ENCODE measurements at places on chromosomes 3 and 15.

DNA sequence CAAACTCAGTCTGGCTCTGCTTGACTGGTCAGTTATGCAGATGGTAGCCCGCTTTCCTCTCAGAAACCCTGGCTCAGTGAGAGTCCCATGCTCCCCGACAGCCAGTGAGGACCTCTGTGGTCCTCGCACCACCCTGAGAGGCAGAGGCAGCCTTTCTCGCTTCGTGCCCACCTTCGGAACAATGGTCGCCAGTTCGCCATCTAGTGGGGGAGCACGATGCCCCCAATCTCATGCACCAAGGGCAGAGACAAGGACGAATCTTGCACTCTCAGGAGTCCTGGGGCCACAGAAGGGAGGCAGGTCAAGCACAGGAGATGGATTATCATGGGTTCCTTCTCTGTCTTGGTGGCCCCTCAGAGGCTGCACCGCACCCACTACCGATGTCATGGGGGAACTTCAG, 75.2 kb downstream of the RHCG start:
- DNase-seq = no peak

GRCh38 chr15:91534235-91534634, 319.3 kb upstream of the SLCO3A1 start:
- DNase-seq = no peak

GRCh38 chr3:187358068-187358467, 10.1 kb upstream of the RTP4 start:
- DNase-seq = no peak

- DNase-seq = no peak
These were observed 88.7 kb upstream of the C15orf39 start for GRCh38 chr15:75112848-75113492.

GRCh38 chr3:176755552-176755951, 441.7 kb downstream of the TBL1XR1 start:
- DNase-seq = no peak

DNA sequence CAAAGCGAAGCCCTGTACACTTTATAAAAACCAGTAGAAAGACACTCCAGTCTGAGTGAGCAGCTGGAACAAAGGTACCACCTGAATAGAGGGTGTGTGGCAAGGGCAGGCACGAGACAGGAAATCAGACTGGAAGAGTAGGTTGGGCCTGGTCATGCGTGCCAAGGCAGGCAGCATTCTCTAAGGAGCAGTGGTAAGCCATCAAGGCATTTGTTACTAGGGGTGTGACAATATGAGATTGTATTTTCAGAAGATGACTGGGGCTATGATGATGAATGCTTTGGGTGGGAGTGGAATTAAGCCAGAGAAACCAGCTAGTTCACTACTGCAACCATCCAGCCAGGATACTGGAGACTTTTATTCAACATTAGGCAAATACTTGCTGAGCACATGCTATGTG, 5.0 kb downstream of the JMJD7 start:
- DNase-seq = no peak

GRCh38 chr3:61719278-61719977, 158.1 kb downstream of the PTPRG start:
- no peak for DNase-seq

DNA sequence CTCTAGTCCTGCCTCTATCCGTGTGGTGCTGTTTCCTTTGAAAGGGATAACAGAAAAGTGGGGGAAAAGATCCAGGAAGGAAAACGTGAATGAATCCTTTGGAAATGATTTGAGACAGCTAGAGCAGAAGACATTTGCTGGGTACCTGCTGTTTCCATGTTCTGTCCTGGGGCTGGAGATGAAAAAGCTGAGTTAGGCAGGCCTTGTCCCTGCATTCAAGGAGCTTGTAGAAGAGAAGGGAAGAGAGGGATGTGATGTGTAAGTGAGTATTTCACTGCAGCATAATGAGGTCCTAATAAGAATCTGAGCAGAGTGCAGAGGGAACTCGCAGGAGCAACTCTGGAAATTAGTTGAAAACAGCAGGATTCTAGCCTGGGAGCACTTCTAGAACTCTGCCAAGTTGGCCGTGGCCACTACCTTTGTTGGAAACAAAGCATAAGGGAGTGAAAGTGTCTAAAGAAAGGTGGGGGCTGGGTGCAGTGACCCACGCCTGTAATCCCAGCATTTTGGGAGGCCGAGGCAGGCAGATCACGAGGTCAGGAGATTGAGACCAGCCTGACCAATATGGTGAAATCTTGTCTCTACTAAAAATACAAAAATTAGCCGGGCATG, 13.8 kb upstream of the SEMA4B start:
- no peak for DNase-seq

- DNase-seq = no peak
These were observed 883 bp downstream of the RTP4 start for GRCh38 chr3:187369089-187369447.

GRCh38 chr3:23079976-23080375, 123.2 kb upstream of the UBE2E2 start:
- no peak for DNase-seq

GRCh38 chr15:58678683-58679082, 70.8 kb downstream of the ADAM10 start:
- DNase-seq = no peak

DNA sequence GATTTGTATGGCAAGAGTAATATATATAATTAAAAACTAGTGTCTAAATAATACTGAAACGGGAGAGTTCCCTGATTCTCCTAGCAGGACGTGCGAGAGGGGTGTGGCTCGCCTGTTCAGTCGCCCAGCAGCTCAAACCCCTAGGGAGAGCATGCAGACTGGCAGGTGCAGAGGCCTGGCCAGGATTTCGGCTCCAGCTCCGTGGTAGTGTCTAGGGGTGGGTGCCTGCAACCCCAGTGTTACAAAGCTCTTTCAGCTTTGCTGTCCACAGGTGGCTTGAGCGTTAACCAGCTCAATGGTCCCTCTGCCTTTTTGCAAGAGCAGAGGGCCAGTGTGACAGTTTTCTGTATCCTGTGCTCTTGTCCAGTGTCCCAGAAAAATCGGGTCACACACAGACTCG, 226.6 kb downstream of the ALCAM start:
- no peak for DNase-seq

DNA sequence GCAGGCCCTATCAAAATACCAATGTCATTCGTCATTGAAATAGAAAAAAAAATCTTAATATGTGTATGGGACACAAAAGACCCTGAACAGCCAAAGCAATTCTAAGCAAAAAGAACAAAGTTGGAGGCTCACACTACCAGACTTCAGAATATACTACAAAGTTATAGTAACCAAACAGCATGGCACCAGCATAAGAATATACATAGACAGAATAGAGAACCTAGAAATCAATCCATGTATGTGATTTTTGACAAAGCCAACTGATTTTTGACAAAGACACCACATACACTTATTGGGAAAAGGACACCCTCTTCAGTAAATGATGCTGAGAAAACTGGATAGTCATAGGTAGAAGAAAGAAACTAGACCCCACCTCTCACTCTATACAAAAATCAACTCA, 95.0 kb downstream of the C3orf70 start:
- no peak for DNase-seq

- no peak for DNase-seq
These were observed 170.3 kb downstream of the CD47 start for GRCh38 chr3:107920538-107920937.

DNA sequence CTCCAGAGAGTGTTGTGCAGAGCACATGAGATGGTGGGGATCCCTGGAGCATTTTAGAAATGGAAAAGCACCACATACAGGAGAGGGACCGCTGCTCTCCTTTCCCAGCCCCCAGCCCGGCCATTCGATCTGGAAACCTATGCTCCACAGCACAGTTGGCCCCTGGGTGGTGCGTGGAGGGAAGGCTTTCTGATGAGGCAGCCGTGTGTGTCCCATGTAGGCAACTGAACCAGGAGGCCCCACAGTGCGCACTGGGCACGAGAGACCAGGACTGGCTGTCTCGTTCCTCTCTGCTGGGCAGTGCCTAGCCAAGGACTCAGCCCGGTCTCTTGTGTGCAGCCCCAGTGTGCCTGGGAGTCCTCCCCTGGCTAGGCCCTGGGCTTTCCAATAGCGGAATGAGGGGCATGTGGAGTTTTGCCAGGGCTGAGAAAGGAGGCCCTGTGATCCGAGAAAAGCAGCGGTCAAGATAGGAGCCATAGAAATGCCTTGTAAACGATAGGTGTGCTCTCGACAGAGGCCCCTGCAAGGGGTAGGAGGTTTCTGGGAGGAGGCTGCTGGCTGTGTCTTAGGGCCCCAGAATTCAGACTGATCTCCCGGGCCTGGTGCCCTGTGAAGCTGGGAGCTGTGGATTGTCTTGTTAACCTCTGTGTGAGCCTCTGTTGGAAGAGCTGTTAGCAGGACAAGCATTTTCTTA, 39.0 kb downstream of the CHDH start:
- no peak for DNase-seq

DNA sequence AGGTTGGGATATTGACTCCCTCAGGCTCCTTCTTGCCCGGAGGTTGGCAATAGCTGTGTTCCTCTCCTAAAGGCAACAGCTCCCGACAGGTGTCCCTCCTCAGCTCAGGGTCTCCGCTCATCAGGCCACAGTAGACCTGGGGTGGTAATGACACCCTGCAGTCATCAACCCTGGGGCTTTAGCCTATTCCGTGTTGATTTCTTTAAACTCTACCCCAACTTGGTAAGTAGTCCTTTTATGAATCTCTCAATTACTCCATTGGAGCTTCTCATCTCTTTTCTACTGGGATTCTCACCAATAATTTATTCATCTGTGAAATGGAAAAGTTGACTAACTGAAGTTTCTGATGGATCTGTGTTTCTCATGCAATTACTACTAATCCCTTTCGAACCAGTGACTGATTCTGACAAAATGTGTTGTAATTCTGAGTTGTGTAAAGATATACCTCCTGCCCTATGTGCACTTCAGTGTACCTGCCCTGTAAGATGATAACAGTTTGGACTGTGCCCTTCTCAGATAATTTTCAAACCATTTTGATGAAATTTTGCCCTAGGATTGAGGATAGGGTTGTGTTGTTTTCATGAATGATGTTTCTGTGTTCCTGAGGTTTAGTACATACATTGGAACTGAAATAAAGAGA, 89.7 kb downstream of the RPL39L start:
- DNase-seq = no peak

DNA sequence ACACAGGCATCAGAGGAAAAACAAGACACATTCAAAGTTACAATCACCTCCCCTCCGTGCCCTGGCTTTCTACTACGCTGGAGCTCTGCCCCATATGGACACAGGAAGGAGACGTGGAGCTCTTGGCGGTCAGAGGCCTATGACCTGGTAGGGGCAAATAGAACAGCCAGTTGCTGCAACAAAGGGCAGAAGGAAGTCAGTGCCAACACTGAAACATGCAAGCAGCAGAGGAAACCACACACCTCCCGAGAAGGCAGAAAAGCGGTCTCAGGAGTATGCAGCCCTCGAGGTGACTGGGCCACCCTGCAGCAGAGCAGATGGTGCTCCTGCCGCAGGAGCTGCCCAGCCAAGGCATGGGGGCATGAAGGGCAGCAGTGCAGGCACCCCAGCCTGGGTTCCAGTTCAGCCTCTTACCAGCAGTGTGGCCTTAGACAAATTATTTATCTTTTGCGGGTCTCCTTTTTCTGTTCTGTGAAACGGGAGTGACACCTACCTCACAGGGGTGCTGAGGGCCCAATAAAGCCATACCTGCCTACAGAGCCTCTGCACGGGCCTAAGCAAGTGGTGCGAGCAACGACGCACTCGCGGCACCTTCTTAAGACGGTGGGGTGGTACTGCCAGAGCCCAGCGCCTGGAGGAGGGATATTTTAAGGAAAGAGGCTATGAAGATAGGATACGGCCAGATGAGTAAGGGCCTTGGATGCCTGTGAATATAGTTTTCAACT, 8.6 kb downstream of the ZXDC start:
- no peak for DNase-seq

DNA sequence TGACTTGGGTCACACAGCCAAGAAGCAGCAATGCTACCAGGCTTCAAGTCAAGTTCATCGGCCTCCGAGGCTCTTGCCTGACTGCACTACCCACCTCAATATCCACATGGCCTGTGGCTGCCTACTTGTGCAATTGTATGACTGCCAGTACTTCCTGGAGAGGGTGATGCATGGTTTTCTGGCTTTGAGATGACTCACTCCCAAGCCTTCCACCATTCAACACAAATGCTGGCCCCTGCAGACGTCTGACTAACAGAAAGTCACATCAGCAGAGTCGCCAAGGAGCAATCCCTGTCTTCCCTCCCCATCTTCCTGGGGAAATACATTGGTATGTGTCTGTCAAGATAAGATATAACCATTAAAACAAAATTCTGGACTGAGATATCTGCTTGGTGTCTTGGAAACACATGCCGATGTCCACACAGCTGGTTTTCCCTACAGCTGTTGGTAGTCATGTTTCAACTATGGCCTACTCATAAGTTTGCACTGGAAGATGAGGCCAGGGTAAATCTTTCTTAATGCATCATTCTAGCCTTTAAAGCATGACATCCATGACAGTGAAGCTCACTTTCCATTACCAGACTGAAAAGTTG, 79.6 kb upstream of the SPATA12 start:
- peak; percentile 59 for DNase-seq

GRCh38 chr3:136938334-136938733, 19.4 kb upstream of the IL20RB start:
- DNase-seq = no peak

- no peak for DNase-seq
These were observed 32.8 kb downstream of the POC1A start for GRCh38 chr3:52121464-52121805.

DNA sequence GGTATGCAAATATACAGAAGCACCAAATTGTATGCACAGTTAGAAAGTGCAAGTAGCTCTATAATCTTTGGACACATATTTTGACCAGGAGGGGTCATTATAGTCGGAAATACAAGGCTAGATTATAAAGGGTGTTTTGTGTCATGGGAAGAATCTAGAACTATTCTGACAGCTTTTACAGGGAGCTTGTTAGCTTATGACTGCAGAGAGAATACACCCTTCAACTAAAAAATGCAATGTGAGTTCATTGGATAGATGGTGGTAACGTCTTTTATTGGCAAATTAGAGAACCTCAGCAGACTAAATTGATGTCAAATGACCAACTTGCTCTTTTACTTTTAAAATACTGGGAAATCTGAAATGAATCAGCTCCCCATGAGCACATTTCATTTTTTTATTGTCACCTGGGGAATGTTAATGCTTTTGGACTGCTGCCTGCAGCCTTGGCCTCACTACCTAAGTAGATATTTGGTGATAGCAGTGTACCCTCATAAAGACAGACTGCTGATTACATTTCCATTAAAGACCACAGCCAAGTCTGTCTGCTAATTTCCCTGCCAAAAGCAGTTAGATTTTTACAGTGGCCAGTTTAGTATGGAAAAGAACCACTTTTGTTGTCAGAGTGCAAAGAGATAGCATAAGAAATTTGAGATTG, 515.9 kb upstream of the DPPA4 start:
- DNase-seq = no peak

DNA sequence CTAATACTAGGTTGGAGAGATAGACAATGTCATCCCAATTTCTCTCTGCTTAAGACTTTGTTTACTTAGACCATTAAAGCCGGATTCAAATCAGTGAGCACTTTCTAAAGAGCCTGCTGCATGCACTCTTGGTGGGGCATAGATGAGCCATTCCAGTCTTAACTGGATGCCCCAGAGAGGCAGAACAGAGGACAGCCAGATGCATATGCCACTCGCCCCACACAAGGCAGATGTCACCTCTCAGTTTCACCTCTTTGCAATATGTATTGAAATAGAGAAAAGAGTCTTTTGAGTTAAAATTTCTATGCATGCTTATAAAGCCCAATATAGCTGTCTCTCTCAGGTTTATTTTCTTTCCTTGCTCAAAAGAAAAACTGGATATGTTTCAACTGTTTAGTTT, 89.5 kb downstream of the LARS2 start:
- no peak for DNase-seq

GRCh38 chr3:120130656-120131055, 36.4 kb upstream of the GSK3B start:
- DNase-seq = no peak

GRCh38 chr3:23341147-23341838, 138.2 kb downstream of the UBE2E2 start:
- DNase-seq = no peak
